ENCODE measurements at places on chromosomes 2 and 18.
A peak's percentile ranks its signal among the peaks of the same experiment; 100 is the strongest.

DNA sequence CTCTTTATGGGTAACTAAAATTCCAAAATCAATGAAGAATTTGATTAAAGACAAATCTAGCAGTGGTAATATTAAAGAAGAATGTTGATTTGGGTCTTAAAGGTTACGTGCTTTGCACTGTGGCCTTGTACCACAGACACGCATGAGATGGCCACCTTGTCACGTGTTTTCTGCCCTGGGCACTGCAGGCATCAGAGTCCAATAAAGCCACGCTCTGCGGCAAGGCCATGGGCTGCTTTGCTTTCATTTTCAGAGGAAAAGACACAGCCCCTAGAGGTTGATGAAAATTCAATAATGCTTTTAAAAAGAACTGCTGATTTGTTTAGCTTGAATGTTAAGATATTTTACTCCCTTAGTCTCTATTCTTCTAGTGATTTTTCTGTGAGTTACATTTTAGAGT lies 30.4 kb downstream of the AOX1 start:
- DNase-seq, result no peak

- DNase-seq, result no peak
Measured at GRCh38 chr18:13379930-13380690, 161.6 kb downstream of the LDLRAD4 start.

DNA sequence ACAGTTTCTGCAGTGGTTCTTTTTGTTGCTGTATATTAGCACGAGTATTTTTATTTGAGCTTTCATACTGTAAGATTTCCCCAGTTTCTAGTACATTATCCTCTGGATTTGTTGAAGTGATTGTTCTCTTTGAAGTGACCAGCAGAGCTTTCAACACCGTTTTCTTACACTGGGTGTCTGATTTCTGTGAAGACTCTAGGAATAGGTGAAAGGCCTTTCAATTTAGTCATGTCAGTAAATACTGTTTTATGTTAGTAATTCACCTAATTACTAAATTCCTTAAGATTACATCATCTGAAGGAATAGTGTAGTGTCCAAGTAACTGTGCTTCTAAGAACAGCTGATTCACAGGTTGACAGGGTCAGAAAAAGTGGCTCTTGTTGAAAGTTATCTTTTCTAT lies 2.3 kb downstream of the PPM1B start:
- DNase-seq, result no peak

- no peak for DNase-seq
Measured at GRCh38 chr2:136399667-136400289, 281.8 kb upstream of the CXCR4 start.

GRCh38 chr2:37232131-37232933 lies 874 bp downstream of the NDUFAF7 start:
- DNase-seq, result peak; percentile 29

- no peak for DNase-seq
Measured at GRCh38 chr18:31506024-31506742, 8.2 kb downstream of the DSG2 start.

DNA sequence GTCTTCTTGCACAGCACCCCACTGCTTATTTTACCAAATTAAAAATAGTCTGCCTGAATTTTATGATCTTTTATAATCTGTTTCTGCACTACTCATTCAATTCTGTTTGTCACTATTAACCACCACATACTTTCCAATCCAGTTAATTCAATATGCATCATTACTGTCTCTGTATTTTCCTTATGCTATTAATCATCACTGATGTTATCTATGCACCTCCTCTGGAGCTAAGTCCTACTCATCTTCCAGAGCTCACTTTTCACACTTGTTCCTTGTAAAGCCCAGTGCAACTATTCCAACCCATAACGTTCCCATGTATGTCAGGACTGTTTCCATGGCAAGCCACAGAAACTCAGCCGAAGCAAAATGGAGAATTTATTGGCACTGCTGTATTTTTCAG lies 713.6 kb downstream of the PLCL1 start:
- DNase-seq, result no peak

DNA sequence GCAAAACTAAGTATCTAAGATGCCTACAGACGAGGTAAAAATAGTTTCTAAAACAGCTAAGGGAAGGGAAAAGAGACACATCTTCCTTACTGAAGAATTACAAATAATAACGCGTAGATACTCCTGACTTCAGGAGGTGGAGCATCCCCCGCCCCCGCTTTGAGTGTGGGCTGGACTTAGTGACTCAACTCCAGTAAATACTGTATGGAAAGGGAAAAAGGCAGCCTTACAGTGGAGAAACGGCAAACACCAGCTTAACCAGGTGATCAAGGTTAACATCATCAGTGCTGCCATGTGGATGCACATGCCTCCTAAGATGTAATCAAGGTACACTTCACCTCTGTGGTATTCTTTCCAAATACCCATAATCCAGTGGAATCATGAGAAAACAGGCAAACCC lies 47.9 kb downstream of the HADHB start:
- DNase-seq, result no peak

- DNase-seq, result no peak
Measured at GRCh38 chr2:104841744-104842143, 12.2 kb upstream of the POU3F3 start.

DNA sequence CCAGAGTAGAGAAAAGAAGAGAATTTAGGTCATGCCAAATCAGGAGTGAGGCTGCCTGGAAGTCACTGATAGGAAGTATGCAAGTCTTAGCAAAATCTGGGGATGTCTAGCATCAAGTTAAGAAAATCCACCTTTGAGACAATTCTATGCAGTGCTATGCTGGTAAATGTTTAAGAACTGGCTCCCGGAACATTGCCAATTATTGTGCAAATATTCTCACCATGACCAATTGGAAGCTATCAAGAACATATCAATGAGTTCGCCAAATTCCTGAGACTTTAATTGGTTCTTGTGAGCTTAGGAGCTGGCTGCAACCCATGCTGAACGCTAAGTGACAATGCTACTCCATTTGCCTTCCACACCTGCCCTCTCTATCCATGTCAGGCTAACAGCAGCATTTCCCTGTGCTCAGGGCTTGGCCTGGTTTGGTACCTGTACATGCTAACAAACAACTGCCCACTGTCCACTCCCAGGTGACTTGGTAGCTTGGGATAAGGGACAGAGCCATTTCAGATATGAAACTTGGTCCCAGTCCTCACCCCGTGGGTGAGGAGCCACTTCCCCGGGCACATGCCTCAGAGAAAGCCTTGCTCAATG lies 172.9 kb upstream of the KLHL29 start:
- DNase-seq, result no peak

DNA sequence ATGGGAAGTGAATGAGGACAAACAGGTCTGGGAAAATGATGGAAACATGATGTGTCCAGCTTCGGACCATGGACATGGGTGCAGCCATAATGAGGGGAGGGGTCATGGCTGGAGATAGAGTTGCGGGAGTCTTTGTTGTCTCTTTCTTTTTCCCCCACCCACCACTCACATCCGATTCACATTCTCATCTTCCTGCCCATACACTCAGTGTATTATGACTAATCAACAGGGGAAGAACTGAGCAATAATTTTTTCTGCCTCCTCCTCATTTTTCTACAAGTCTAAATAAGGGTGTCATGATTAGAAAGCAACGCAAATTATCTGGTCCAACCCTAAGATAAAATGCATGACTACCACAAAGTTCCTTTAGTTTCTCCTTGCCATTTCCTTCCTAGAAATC lies 5.7 kb upstream of the SERPINB2 start:
- no peak for DNase-seq

DNA sequence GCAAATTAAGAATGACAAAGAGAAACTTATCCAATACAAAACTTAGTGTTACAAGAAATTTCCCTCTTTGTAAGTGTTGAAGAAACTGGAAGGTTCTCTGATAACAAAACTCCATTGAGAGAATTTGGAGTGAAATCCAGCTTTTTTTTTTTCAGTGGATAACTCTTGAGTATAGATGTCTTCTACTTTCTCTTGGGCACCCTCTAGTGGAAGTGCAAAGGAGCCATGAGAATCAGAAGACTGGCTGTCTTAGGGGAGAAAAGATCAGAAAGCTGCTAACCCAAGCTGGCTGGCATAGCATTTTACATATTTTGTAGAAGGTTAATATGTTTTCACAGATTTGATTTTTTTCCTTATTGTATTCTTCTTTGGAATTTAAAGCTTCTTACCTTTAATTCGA lies 138.8 kb upstream of the SATB2 start:
- no peak for DNase-seq

DNA sequence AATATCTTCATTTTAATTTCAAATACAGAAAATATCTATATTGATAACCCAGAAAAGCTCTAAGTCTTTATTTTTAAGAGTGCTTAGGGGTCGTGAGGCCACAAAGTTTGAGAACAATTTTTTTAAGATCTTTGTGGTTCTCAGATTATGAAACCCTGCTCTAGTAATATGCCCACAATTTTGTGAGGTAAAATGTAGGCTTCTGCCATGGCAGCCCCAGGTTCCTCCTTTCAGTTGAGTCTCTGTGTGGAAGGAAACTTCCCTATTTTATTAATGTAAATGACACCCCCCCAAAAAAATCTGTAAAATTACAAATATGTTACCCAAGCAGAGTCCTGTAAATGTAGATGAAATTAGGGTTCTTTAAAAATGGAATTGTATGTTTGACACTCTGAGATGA lies 600.5 kb downstream of the SATB2 start:
- DNase-seq, result no peak

GRCh38 chr2:226795281-226796011 lies 4.2 kb downstream of the IRS1 start:
- DNase-seq, result peak; percentile 25

DNA sequence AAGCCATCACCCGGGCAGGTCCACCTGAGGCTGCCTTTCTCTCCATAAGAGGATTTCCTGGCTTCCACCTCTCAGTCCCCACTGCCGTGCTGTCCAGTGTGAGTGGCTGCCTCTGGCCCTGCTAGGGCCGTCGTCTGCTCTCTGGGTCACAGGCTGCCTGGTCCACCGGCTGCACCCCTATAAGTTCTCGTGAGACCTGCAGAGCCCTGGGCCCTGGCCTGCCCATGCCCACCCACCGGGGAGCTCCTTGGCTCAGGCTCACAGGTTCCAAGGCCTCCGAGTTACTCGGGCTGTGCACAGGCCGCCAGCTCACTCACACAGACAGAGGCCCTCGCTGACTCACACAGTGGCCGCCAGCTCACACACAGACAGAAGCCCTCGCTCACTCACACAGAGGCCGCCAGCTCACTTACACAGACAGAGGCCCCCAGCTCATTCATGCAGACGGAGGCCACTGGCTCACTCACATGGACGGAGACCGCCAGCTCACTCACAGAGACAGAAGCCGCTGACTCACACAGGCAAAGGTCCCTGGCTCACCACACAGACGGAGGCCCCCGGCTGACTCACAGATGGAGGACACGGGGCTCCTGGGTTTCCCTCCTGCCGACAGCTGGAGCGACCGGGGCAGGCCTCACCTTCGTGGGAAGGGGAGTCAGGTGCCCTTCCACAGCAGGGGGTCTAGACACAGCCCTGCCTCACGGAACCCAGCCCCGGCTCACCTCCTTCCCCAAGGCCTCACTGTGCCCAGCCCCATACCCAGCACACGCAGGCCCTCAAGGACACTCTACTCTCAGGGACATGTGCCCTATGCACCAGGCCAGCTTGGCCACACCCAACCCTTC lies 334.1 kb upstream of the MYT1L start:
- DNase-seq, result peak; percentile 41

DNA sequence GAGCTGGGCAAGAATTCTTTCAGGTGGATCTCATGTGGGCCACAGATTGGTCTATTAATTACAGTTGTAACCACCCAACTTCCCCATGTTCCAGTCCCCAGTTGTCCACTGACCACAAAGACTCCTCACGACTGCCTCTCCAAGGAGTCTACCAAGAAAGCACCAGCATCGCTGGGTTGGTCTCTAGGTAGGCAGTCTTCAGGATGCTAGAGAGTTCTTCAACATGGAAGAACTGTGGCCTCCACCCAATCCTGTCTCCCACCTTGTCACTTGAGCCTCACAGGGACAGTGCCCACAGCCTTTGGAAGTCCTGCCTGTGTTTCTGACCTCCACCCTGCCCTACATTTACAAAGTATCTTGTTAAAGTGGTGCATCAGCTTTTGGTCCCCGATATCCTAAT lies 184.7 kb upstream of the FN1 start:
- no peak for DNase-seq

DNA sequence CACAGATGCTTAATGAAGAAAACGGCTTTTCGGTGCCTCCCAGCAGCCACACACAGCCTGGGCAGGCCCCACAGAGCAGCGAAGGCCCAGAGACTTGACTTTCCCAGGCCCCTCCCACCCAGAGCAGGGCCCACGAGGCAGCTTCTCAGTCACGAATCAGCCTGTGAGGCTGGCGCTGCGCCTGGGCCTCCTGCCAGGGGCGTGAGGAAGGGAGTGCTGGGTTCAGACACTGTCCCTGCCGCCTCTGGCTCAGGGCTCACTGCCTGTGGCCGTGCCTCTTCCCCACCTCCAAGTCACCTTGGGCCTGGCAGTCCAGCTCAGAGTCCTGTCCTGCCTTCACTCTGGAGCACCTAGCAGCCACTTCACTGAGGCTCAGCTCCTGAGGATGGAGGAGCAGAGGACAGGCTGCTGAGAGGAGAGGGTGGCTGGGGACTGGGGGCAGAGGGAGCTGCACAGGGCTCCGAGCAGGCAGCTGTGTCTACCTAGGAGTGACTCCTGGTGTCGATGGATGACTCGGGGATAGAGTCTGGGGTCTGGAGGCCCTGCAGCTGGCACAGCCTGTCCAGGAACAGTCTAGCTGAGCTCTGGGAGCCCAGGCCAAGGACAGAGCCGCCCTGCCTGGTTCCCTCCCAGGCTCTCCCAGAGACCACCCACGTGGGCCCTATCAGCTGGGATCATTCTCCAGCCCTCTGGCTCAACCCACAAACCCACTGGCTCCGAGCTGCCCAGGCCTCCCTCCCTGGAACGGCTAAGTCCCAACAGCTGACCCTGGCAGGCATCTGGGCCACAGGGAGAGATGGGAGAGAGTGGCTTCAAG lies 36.4 kb upstream of the FOSL2 start:
- DNase-seq, result peak; percentile 93

DNA sequence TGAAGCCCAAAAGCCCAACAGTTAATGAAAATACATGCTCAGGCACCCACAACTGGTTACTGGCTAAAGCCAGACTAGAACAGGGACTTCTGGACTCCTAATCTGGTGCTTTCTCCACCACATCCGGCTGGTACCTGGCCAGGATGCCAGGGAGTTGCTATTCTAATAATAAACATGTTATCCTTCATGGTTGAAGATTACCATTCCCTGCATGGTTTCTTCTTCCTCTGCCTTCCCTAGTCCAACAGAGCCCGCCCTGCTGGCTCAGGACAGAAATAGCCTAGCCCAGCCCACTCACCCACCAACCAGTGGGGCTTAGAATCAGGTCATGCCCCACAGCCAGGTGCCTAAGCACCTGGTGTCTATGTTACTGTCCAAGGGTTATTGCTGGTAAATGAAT lies 184.2 kb downstream of the TMEM247 start:
- DNase-seq, result no peak

Data from femur (tissue), 1 donor.